ENCODE measurements at places on chromosomes 6 and 20. TPM values are rescaled to one million over a fixed set of nuclear protein-coding genes. Genes with fewer than 3 reads are reported as not detected.

The NKX2-4 gene
- not detected for total RNA-seq

DNA sequence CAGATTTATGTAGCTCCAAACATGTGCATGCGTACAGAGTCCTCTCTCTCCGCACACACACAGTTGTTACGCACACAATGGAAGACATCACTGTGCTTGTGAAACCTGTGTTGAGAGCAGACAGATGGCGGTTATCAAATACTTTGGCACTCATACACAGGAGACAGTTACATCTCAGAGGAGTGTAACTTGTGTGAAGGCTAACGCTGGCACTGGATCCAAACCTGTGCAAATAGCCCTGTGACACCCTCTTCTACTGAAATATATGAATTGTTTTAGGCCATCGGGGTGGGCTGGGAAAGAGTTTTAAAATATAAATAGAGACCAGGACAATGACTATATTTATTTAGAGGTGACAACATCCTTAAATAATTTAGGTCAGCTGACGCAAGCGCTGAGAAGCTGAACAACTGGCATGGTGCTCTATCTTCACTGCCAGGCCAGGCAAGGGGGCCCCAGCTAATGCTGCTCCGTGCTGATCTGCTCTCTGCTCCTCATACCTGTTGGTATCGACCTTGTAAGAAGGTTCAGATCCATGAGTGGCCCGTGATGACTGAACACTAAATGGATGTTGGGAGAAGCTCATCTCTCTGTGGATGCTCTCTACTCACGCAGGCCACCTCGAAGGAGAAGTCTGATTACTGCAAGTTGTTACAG lies 69.4 kb downstream of the FOXC1 start:
- DNase-seq, result no peak

DNA sequence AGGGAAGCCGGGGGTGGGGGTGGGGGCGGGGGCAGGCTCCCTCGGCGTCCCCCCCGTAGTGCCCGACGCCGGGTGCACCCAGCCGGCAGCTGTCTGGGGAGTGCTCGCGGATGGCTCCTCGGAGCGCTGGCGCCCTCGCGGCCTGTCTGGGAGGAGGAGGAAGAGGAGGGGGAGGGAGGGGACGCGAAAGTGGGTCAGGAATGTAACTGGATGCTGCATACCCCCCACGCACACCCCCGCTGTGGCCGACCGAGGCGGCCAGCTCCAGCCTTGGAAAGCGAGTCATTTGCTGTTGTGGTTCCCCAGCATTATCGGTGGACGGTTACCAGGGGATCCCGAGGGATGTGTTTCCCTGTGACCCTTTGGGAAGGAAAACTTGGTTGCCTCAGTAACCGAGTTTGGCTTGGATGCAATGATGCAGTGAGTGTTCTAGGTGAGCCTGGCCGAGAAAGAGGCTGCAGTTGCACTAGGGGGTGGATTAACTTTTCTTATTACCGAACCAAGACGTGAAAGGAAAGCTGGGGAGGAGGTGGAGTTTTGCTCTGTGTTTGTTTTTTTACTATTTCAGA lies 55.2 kb upstream of the RREB1 start:
- DNase-seq, result no peak

The LAMA2 gene
- 0.42 TPM for total RNA-seq

- no peak for DNase-seq
Measured at GRCh38 chr6:53107091-53107490, 41.5 kb downstream of the GCM1 start.

The TNXB gene
- 14.6 TPM for total RNA-seq

DNA sequence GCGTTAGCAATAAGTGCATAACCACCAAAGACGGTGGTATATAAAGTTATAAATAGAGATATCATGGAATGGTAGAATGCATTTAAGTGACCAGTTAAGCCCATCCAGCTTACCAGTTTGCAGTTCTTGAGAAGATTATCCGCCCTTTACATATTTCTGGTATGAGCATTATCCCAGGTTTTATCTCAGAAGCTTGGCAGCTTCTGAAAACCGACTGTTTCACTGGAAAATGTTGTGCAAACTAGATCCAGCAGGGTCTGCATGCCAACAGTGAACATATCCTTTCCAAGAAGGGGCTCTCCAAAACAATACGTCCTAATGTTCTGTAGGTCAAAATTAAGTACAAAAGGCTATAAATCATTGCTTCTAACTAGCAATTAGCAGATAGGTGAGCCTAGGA lies 29.5 kb upstream of the SHLD1 start:
- no peak for DNase-seq

DNA sequence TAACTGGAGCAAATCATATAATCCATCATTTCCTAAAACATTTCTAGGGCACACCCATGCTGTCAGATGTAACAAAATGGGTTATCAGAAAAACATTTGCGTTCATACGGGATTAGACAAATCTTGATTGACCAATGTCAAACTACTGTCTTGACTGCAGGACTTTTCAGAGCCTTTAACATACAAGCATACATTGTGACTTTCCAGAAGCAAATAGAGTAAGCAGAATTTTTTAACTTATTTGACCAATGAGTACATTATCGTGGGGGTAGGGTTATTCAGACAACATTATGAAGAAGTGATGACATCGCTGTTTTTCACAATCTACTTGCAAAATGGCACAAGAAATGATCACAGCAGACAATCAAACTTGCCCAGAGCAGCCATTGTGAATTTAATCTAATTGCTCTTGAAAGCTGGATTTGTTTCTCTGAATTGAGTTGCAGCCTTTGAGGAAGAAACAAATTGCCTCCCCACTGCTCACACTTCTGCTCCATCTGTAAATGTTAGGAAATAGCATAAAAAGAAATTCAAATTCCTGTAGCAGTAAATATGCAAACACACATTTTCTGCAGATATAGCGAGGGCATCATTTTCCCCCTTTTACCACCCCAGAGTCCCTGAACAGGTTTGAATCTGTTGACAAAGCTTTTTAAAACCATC lies 133.0 kb upstream of the DOK5 start:
- DNase-seq, result no peak

DNA sequence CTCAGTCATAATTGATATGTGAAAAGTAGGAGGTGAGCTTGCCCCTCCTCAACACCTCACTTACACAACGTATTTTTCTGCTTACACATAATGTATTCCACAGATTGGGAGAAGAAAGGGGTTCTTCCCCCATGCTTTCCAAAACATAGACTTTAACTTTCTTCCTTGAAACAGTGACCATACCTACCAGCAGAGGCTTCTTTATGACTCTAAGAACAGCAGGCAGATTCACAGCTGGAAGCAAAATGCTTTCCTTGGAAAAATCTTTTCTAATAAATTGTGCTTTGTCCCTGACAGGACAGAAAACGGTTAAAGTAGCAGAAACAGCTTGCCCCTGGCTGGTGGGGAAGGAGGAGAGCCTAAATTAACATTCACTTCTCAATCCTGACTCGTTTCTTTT lies 629.1 kb upstream of the IMPG1 start:
- no peak for DNase-seq
